ENCODE measurements at places on chromosomes 3 and 15.

GRCh38 chr3:73580343-73580742 is 44.4 kb downstream of the PDZRN3 start:
- peak; percentile 90 for DNase-seq

- no peak for DNase-seq
Observed at GRCh38 chr15:28899061-28899738, 13.4 kb downstream of the APBA2 start.

- DNase-seq, result no peak
Observed at GRCh38 chr3:48429960-48430707, at the start of gene PLXNB1. Gene PLXNB1 (minus strand): TSS chr3:48430086. CDS start chr3:48424611, 5,475 bp downstream.

- no peak for DNase-seq
Observed at GRCh38 chr15:85726454-85726853, 68.3 kb downstream of the KLHL25 start.

DNA sequence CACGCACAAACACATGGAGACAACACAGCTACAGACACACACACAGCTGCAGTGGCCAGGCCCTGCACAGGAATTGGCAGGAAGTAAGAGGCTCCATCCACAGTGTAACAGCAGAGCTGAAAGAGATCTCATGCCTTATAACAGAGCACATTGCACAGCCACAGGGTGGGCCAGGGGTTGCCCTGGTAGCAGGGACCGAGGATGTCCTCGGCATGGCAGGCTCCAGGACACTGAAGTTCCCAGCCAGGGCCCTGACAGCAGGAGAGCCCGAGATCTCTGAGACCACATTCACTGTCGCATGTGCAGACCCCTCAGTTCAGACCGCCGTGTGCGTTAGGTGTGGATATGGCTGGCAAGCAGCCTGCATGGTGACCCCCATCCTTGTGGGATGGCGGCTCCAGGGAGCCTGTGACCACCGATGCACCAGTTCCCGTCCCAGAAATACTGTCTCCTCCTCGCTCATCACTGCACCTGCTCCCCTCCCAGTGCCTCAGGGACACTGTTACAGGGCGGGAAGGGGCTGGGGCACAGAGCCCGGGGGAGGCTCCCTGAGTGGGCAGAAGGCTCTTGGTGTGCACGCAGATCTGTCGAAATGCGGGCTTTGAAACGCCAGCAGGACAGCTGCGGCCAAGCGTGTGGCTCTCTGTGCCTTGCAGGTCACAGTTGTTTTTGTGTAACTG is 1.5 kb upstream of the OCA2 start:
- no peak for DNase-seq

GRCh38 chr3:143810953-143811265 is 37.4 kb downstream of the SLC9A9 start:
- no peak for DNase-seq

DNA sequence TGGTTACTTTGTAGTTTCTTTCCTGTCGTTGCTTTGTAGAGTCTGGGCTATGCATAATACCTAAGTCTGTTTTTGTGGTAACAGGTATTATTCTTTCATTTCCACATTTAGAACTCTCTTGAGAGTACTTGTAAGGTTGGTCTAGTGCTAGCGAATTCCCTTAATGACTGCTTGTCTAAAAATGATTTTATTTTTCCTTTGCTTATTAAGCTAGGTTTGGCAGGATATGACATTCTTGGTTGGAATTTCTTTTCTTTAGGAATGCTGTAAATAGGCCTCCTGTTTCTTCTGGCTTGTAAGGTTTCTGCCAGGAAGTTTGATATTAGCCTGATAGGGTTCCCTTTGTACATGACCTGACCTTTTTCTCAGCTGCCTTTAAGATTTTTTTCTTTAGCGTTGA is 70.1 kb upstream of the SGO1 start:
- DNase-seq, result no peak

- no peak for DNase-seq
Observed at GRCh38 chr15:91634179-91634578, 219.3 kb upstream of the SLCO3A1 start.

DNA sequence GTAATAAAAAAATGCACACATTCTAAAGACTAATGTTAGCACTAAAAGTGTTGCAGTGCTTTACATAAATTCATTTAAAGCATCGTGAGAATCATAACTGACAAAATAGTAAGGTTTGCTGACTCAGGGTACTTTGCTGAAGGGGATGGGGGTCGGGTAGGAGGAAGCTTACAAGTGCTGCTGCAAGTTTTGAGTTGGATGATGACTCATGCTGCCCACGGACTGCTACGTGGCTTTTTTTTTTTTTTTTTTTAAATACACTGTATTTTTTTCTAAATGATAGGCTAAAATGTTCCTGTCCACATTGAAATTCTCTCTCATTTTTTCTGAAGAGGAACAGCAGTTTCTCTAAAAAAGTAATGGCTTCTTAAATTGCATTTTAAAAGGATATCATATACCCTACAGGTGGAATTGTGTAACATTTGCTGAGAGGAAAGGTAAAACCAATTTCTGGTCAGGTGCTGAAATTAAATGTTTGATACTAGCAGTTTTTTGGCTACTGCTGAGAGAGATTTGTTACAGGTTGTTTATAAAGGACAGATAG is 2.2 kb downstream of the MAPK6 start:
- DNase-seq, result peak; percentile 91

- DNase-seq, result no peak
Observed at GRCh38 chr15:88133795-88134194, 122.7 kb downstream of the NTRK3 start.

DNA sequence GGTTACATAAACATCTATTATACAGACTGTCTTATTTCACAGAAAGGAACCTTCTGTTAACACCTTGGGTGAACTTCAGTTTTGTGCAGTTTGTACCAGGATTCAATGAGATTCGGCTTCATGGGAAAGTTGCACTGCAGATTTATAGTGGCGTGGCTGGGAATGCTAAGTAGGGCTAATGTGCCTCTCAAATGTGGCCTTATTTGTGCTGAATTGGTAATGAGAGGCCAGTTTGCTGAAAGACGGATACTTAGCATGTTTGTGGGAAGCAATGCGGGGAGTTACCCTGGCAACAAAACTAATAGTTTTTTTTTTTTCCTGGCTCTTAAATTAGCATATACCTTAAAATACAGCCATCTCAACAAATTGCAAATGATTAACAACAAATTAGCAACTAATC is 28.6 kb upstream of the CEMIP start:
- no peak for DNase-seq

GRCh38 chr3:182165234-182165633 is 453.5 kb downstream of the SOX2 start:
- no peak for DNase-seq

- DNase-seq, result no peak
Observed at GRCh38 chr3:138404121-138404520, 30.3 kb upstream of the ESYT3 start.

DNA sequence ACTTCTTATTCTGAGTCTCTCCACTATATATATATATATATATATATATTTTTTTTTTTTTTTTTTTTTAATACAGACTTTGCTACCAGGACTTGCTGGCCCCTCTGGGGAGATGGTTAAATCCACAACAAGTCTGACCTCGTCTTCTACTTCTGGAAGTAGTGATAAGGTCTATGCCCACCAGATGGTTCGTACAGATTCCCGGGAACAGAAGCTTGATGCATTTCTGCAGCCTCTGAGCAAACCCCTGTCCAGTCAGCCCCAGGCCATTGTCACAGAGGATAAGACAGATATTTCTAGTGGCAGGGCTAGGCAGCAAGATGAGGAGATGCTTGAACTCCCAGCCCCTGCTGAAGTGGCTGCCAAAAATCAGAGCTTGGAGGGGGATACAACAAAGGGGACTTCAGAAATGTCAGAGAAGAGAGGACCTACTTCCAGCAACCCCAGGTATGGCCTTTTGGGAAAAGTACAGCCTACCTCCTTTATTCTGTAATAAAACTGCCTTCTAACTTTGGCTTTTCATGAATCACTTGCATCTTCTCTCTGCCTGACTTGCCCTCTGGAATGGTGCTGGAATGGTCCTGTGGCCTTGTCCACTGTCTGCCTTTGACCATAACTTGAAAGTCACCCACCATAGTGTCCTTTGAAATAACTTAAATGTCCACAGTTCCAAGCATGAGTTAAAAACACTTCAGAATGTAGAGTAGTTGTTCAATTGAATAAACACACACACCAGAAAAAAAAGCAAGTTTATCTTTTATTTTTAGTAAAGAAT is 32.4 kb downstream of the MLH1 start:
- DNase-seq, result no peak

DNA sequence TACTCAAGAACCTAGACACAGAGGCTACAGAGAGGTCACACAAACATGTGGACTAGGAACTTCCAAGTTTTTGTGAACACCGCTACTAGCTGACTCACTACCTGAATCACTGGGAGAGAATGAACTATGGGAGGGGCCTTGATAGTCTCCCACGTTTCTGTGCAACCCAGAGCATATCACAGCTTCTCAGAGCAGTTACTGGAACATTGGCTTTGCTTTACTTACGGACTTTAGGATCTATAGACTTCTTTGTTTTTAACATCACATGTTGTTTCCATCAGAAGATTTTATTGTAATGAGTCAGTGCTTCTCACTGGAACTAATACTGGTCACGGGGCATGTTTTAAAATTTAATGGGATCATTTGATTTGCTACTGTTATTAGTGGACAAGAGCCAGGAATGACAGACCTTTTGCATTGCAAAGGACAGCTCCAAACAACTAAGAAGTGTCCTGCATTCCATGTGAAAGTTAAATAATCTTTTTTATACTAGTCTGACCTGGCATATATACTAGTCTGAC is 35.6 kb downstream of the RTP4 start:
- DNase-seq, result peak; percentile 86

DNA sequence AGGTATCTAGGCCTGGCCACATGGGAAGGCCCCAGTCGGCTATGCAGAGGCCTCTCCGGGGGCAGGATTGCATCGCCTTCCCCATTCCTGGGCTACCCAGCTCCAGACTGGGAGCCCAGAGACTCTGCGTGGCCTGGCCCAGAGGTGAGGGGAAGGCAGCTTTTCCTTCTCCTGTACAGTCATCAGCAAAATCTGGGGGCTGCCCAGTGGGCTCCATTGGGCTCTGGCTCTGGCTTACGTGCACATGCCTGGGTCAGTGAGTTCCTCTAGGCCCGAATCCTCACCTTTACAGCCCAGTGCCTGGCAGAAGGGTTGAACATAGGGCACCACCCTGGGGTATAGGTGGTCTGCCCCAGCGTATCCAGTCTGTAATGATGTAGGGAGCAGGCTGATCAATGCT is 3.9 kb upstream of the ANKRD63 start:
- DNase-seq, result no peak

DNA sequence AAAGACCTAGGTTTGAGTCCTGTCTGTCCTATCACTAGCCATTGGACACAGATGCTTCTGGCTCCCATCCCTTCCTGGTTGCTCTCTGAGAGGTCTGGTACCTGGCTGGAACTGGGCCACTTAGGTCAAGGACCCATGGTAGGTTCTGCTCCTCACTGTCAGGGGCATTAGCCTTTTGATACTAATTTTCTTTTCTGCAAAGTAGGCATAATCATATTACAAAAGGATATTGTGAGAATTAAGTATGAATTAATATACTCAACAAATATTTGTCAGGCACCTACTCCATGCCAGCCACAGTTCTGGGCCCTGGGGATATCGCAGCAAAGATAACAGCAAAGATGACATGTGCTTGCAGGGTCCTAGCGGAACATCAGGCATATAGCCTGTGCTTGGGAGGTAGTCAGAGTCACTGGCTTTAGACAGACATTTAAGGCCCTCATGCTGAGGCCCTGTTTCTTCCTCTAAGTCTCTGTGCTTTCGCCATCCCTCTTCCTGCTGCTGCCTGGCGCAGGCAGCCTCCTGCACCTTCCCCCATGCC is 25.6 kb upstream of the LCTL start:
- DNase-seq, result no peak

GRCh38 chr3:100830931-100831330 is 121.6 kb downstream of the TFG start:
- DNase-seq, result no peak

- DNase-seq, result no peak
Observed at GRCh38 chr3:22115581-22115980, 364.6 kb upstream of the ZNF385D start.

DNA sequence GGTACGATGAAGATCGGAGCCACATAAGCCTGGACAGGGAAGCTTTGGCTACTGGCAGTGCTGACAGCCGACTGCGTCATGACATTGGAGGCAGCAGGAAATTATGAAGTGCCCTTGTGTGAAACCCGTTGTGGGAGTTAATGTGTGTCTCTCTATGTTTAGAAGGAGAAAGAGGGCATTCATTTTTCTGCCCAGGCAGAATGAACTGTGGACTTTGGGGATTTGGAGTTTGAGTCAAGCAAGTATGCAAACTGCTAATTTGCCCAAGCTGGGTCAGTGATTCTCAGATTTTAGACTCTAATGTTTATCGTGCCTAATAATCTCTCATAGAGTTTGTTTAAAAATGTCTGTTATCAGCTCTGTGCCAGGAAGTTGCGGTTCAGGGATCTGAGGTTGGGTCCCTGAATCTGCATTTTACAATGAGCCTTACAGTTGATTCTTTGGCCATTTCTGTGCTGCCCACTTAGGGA is 5.6 kb downstream of the CTXND1 start:
- no peak for DNase-seq

DNA sequence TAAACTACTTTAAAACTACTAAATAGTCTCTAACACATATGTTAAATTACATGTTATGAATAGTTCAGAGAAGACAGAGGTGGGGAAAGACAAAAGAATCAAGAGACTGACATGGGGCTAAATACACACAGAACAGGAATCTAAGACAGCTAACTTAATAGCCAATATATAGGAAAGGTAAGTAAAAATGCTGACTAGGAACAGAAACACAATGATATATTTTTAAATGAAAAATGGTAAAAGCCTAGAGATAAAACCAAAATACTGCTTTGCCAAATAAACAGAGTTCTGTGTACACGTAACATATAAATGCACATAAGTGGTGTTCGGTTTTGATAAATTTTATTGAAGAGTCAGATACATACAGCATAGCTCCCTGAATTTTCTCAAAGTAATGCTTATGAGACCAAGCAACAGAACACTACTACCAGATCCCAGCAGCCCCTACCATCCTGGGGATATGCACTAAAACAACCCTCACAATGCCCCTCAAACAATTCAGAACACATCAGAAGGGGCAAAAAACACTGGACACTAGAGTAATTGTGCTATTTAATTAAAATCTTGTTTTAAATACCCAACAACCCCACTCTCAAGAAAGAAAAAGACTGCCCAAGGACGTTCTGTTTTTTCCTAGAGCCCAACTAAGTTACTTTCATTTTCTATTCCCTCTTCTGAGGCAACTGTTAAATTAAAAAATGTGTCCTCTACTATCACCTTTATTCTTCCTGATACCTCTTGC is 121.1 kb downstream of the ADAM10 start:
- no peak for DNase-seq

DNA sequence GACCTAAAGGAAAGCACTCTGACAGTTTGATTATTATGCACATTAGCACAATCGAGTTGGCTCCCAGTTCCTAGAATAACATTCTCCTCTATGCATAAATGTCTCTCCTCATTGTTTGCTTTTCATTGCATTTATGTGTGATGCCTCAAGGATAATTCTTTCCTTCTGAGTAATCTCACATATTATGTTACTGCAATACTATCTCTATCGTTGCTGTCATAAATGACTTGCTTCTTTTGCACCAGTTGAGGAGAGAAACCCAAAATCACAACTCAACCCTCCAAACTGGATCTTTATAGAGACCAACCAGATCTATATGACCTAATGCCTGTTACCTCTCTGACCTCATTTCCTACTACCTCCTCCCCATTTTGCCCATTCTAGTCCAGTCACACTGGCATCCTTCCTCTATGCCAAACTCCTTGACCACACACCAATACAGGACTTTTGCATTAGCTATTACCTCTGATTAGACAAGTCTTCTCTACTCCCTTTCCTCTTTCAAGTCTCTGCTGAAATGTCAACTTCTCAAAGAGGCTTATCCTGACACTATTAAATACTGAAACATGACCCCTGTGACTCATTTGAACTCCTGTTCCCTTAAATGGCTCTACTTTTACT is 1026.0 kb downstream of the TUSC7 start:
- peak; percentile 61 for DNase-seq
